ENCODE measurements at places on chromosomes 5 and 9.

GRCh38 chr9:125361837-125362531 lies 100.4 kb downstream of the GAPVD1 start:
- no peak for DNase-seq

DNA sequence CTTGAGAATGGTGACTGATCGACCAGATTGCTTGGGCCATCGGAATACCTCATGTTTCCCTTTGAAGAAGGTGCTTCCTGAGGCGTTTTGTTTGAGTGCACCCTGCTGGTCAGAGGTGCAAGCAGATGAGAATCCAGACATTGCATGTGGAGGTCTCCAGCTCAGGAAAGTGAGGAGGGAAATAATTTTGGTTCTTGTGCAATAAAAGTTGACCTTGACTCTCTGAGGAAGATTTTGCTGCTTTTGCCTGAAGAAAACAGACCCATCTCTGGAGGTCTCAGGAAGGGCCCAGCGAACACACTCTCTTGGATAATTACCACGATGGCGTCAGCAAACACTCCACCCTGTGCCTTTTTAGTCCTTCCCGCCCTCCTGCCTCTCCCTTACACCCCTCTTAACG lies 69.7 kb downstream of the GRAMD2B start:
- no peak for DNase-seq

DNA sequence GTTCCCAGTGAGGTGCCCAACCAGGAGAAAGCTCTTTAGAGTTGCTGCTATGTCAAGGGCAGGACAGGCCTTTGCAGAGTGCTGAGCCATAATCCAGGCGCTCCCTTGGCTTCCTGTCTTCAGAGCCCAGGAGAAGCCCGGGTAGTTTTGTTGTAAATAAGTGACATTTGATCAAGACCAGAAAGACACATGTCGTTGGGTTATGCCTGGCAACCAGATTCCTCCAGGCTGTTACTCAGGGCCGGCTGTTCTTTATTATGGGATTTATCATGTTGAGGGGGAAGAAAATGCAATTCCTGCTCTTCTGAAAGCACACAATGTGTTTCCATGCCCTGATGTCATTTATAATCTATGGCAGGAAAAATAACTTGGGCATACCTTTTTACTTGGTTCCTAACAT lies 39.3 kb upstream of the SEMA4D start:
- no peak for DNase-seq

DNA sequence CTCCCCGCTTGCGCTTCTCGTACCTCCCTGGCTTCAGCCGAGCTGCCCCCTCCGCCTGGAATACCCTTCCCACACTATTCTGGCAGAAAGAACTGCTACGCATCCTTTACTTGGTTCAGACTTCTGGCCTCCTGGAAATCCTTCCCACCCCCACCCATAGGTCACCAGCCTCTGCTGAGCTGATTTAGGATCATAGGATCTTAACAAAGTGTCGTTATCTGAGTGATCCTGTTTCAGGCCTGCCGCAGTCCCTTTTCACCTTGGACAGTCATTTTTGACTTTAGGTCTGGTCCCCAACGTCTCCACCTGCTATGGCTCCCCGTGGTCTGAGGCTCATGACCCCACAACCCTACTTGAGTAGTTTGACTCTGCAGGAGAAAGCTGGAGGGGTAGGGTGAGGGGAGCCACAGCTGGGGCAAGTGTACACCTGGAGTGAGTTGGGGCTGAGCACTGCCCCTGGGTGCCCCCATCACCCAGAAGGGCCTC lies 27.3 kb downstream of the EGR1 start:
- DNase-seq = no peak

GRCh38 chr5:108820983-108821382 lies 73.3 kb downstream of the FER start:
- DNase-seq = no peak

- DNase-seq = no peak
These were observed 408.2 kb upstream of the TUSC1 start for GRCh38 chr9:26086396-26086795.

DNA sequence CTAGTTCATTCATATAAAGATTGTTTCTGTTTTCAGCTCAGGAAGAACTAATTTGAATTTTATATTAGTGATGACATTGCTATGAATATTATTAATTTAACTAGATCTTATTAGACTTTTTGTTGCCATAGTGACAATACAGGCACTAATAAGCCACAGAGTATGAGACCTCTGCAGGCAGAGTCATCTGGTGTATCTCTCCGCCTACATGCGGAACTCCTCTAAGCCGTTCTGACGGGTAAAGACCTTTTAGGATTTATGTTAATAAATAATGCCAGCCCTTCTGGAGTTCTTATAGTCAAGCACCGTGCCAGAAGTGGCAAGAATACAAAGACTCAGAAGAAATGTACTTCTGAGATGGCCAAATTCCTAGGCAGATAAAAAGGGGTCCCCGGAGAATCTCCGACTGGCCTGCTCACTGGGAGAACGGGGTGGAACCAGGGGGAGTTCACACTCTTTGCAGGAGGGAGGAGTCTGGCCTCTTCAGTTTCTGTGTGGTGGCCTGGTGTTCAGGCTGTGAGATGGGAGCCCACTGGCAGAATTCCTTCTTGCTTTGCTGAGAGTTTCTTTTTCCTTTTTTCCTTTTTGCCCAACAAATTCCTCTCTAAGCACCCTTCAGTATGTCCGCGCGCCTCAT lies 85.1 kb upstream of the IL12B start:
- DNase-seq = no peak

DNA sequence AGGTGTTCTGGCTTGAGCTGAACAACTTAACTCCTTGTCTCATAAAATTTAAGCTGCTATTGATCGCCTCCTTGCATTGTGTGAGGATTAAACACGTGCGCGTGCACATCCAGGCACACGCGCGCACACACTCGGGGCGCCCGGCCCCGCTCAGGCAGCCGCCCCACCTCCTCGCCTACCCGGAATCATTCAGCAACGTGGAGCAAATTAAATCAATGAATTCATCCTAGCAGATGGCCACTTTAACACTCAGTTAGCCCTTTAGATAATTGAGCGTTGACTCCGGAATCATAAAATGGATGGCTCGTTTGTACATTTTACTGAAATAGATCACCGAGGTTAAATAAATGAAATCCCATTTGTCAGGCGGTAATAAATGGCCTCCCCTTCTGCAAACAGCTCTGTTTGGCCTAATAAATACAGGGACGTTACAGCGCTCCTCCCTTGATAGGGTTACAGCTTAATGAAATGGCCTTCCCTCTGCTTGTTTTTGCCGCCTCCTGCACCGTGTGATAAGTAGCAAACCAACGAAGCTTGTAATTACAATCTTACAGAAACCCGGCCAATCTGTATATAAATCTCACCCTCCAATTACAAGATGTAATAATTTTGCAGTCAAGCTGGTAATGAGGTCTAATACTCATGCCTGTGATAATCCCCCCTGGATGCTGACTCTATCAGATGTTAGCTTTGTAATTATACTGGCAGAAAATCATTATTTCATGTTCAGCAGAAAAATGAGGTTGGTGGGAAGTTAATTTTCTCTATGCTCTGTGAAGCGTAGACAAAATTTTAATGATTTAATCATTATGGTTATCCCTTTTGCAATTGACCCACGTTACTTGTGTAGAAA lies 229.7 kb upstream of the IRX4 start:
- no peak for DNase-seq

DNA sequence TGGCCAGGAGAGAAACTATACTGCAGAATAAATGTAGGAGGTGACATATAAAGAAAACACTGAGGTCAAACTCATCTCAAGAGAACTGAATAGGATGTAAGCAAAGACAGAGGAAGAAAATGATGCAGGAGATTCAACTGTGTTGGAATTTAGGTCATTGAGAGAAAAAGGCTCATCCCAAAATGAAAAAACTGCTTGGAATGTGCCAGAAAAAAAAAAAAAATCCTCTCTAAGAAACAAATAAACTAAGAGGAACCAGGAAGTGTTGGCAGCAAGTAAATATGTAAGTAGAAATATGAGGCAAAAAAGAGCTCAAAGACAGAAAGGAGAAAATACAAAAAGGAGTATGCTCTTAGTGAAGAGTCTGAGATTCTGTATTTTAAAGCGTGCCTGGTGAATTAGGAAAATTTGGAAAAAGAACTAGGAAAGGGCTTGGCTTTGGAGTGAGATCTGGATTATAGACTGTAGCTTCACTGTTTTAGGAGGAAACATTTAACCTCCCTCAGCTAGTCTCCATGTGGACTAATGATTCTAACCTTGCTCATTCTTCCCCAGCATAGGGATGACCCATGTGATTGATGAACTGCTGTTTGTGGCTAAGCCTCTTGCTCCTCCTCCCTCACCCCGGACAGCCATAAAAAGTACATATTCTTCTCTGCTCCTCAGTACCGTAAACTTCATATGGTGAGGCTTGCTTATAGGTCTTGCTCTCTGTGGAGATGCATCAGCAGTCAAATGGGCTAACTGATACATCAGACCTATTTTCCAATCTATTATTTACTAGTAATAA lies 185.6 kb upstream of the POU5F2 start:
- DNase-seq = no peak

DNA sequence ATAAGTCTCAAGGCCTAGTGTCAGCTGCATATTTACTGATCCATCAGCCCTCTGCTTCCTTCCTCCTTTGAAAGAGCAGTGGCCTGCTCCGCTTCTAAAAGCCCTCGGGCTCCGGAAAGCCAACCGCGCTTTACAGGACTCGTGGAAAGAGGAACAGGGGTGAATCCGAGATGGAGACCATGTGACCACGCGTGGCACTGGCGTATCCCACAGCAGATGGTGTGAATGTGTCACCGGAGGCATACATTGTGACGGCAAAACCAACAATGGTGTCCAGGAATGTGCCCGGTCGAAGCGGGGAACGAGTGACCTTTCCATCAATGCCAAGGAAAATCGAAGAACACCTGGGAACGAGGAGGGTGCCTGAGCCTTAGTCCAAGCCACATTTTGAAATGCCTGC lies 484.6 kb downstream of the SPATA31A7 start:
- no peak for DNase-seq

- no peak for DNase-seq
These were observed 171.7 kb downstream of the TTC39B start for GRCh38 chr9:15135164-15135792.

GRCh38 chr5:172929371-172929838 lies 29.8 kb upstream of the RPL26L1 start:
- no peak for DNase-seq

DNA sequence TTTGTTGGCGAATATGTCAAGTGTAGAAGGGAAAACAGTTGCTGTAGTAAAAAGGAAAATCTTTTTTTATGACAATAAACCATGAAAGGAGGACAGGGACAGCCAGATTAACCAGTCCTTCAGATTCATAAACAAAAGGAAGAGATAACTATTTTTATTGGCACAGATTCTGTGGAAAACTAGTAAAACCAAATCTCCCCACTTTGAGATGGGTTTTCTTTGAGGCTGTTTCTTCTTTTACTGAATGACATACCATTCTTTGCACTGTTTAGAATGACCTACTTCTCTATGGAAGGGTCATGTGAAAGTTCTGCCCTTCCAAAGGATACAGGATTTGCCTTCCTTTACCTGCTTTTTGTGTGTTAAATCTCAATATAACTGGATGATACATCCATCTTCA lies 13.7 kb downstream of the CAST start:
- DNase-seq = no peak

DNA sequence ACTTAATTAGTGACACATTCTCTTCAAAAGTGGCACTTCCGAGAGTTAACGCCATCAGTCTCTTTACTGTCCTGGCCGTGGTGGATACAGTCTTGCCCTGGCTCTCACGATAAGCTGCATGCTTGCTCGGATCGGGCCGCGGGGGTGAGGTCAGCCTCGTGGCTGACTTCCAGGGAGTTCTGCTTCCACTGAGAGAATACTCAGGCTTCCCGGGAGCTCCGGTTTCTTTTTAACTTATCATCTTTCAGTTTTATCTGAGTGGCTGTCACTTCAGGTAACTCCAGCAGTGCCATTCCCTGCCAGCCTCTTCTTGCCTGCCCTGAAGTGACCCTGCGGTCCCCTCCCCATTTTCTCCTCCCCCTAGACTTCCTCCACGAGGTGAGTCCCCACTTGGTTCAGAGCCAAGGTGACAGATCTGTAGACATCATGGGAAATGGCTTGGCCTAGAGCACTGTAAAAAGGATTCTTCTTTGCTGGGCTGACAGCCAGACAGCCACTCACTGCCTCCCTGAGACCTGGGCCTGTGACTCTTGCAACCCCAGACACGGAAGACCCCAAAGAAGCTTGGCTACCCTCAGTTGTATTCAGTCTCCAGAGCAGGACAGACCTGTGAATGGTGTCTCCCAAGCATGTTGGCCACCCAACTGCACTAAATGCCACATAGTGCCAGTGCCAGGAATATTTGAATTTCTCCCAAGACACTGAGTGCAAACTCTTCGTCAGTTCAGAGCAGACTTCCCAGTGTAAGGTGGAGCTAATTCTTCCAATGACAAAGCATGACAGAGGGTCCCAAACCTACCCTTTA lies 95.1 kb downstream of the DAPK1 start:
- no peak for DNase-seq

DNA sequence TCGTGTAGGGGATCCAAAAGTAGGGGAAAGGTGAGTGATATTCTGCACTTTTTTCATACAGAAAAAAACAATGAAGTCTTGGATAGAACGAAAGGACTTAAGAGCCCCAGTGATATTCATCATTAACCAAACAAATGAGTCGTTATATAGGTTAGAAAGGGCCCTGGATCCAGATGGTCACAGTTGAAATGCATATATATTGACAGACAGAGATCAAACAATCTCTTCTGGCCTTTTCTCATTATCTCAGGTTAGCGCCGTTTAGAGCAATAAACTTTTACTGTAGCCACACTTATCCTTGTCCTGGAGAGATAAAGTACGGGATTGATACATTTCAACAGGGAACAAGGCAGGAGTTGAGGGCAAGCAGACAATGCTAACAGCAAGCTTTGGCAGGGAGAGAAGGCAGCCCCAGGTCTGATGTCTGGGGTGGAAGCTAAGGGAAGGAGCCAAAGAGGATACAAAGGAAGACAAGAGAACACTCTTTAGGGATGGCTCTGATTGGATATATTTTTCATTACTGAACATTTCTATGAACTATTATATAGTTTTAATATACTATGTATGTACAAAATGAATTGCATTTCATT lies 77.0 kb downstream of the LIFR start:
- no peak for DNase-seq

DNA sequence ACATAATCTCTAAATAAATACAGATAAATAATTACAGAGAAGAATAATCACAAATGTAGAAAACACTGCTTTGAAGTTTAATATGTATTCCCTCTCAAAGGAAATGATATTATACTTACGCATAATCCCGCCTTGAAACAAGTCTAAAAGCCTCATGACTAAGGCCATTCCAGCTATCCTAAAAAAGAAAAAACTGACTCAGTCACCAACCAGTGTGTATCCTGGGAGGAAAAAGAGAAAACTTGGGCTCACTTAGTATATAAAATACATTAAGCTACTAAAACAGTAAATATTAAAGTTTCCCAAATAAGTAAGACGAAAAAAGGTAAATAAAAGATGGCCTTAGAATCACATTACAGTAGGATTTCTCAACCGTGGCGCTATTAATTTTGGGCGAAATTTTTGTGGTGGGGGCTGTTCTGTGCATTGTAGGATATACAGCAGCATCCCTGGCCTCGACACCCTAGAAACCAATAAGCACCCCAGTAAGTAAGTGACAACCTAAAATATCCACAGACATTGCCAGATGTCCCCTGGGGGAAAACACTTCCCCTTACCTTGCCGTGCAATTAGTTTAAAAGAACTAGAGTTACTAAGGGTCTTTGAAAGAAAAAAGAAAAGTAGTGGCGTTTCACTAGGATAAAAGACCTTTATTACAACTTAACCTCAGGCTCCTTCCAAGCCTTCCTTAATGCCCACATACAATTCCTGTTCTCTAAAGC lies 1.1 kb downstream of the HSPA9 start:
- no peak for DNase-seq

Data from stimulated activated CD8-positive, alpha-beta memory T cell treated with anti-CD3 and anti-CD28 coated beads, Interleukin-4, amount 100 ng/mL, for 1 hour (primary cell).